ENCODE measurements at places on chromosomes 1 and 21. TPM values are rescaled to one million over a fixed set of nuclear protein-coding genes. Genes with fewer than 3 reads are reported as not detected.

DNA sequence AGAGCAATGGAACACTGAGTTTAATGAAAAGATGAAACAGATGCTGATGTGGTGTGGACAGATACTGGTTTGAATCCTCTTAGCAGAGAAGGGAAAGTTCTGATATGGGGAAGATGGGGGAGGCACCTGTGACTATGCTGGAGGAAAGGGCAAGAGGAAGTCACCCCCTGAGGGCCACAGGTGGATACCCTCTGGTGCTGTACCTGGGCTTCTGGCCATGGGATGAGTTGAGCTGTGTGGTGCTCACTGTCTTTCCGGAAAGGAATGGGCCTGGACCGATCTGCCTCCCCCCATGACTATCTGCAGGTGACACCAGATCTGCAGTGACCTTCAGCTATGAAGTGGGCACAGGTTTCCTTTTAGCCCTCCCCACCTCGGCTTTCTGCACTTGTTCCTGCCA lies 52.4 kb downstream of the IER5 start:
- no peak for DNase-seq

Gene CRNN
- total RNA-seq, result not detected

DNA sequence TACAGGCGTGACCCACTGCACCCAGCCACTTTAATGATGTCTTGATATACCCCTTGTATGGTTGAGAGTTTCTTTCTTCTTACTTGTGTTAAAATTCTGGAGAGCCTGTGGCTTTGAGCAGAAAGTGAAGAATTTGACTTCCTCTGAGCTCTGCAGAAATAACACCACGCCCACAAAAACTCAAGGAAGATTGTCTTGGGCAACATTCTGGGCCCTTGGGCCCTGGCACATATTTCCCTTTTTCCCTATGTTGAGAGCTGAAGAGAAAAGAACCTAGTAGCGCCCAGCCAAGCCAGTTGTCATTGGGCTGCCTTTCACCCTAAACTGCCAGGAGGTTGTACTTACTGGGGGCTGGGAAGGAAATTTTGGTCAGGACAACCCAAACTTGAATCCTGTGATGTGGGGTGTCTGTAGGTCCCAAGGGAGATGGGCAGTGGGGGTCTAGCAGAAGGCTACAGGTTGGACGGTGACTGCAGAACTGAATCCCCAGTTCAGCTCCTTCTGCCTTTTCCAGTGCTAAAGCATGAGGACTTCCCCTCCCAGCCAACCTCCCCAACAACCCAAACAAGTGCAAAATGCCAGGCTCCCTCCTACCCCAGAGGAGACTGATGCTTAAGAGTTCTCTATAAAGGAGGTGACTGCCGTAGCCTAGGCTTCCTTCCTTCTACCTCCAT lies 11.7 kb upstream of the SNAPIN start:
- no peak for DNase-seq

Gene C1orf198
- total RNA-seq, result 13.7 TPM

Gene SYPL2
- total RNA-seq, result not detected

Gene INSRR
- total RNA-seq, result 0.68 TPM

DNA sequence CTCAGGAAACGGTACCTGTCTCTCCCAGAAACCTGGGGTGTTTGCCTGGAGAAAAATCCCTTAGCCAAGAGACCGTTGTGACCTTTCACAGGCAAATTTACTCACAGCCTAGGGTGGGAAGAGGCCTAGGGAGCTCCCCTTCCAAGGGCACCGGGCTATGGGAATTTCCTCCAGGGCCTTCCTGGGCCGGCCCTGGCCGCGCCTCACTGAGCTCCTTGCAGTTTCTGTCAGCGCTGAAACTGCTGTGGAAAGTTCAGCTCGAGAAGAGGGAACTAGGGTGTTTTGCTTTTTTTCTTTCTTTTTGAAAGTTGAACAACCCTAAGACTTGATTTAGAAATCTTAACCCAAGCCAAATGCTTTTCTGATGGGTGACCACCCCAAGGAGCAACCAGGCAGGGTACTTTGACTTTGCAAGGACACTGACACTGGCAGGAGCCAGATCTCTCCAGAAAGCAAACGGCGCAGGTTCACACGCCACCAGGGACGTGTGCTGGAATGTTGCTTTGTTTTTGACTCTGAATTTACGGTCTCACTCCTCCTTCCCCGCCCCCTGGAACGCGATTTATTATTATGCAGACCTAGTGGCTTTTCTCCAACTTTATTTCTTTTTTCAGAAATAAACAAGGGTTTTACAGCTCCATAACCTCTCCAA lies 229.6 kb upstream of the JUN start:
- DNase-seq, result no peak

Gene ASTN1
- total RNA-seq, result not detected

- DNase-seq, result no peak
These were observed 60.6 kb downstream of the NFIA start for GRCh38 chr1:61142726-61143500.

DNA sequence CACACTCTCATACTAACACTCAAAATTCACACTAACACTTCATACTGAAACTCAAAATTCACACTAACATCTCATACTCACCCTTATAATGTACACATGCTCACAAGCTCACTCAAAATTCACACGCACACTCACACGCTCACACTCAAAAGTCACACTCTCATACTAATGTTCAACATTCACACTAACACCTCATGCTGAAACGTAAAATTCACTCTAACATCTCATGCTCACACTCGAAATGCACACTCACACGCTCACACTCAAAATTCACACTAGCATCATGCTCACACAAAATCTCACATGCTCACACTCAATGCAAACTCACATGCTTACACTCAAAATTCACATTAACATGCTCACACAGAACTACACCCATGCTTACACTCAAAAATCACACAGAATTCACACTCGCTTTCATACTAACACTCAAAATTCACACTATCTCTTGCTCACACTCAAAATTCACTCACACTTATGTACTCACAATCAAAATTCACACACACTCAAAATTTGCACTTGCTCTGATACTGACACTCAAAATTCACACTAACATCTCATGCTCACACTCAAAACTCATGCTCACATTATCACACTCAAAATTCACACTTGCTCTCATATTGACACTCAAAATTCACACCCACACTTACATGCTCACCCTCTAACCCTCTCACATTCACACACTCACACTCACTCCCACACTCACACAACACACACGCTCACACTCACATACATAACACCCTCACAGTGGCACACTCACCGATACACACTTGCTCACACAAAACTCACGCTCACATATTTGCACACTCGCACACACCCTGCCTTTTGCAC lies 264.4 kb upstream of the VAMP3 start:
- no peak for DNase-seq

- no peak for DNase-seq
These were observed 13.1 kb downstream of the PDIK1L start for GRCh38 chr1:26124418-26125331.

DNA sequence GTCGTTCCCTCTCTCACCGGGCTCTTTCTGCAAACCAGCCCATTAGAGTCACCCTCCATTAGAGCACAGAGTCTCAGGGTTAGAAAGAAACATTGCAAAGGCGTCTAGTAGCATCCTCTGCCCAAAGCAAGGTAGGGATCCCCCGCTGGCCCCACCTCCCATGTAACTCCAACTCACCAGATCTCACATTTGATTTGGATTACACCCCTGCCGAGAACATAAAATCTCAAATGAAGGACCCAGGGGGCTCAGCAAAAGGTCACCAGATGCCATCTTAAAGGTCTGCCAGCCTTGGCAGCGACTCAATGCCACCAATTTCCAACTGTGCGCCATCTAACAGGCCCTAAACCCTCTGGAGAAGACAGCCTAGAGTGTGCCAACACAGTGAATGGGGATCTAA lies 14.1 kb downstream of the C1orf87 start:
- DNase-seq, result peak; percentile 27

- no peak for DNase-seq
These were observed 9.1 kb downstream of the MACF1 start for GRCh38 chr1:39213511-39214002.

- DNase-seq, result no peak
These were observed 5.3 kb downstream of the DSCAM start for GRCh38 chr21:40841524-40842196.

- DNase-seq, result no peak
These were observed 21.9 kb downstream of the PIK3R3 start for GRCh38 chr1:46110521-46110920.

- DNase-seq, result no peak
These were observed 4.4 kb upstream of the HMGN1 start for GRCh38 chr21:39353295-39353694.

DNA sequence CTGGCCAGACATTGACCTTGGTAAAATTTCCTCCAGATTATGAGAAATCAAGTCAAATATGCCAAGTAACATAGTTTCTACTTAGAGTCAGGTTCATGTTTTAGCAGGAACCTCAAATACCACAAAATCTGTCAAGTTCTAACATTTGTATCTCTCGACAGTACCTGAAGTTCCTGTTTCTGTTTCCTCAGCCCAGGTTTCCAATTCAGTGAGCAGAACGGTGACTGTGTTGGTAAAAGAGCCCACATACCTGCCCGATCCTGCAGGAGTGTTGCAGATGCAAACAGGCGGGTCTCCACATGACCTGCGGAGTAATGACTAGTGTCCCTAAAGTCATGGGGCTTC lies 57.9 kb upstream of the LGALS8 start:
- peak; percentile 63 for DNase-seq

DNA sequence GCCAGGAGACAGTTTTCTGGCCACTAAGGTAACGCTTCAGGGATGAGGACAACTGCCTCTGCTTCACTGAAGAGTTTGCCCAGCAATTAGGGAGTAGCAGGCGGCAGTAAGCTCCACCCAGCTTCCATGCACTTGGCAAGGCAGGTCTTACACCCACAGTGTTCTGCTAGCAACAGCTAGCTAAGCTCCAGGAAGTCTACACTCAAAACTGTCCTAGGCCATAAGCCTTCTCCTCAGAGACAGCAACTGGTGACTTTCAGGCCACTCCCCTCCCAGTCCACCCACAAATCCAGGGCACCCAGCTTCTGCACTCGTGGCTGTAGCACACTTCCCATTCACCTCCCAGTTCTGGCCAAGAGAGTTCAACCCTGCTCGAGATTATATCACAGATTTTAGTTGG lies 47.3 kb downstream of the KMO start:
- no peak for DNase-seq

Gene ICOSLG
- 8.3 TPM for total RNA-seq

Gene TENT5C
- total RNA-seq, result 3.5 TPM

DNA sequence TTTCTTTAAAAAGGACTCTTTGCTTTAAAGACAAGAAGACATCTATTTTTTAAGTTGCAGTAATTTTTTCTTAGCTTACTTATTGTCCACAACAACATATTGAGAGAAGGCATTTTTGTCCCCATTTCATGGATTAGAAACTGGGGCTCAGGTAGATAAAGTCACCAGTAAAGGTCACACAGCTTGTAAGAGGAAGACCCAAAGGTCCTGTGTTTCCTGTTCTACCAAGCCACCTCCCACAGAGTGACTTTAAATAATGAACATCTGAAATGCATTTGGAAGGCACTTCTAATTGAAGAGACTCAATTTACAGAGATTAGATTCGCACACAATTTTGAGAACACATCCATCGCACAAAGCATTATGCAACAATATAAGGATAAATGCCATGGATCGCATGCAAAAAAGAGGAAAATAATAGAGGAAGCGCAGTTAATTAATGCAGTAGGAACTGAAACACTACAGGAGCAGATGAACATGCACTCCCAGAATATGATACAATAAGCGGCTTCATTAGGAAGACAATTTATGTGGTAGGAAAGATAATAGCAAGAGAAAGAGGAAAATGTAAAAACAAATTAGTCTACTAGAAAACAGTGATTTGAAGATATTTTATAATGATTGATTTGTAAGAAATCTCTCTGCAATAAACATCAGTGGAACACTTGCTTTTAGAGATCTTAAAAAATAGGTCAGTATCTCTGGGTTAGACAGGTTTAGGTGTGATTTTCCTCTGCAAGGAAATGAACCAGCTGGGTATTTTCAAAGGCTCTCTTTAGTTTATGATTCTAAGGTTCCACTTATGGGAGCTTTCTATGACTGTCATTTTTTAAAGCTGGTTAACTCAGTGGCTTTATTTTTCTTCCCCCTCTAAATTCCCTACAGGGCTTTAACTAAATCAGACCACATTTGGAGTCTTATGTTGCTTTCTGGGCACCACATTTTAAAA lies 27.1 kb upstream of the CD2 start:
- no peak for DNase-seq

- DNase-seq, result no peak
These were observed 100.1 kb upstream of the IGSF21 start for GRCh38 chr1:18007391-18008041.

Gene VASH2
- 0.84 TPM for total RNA-seq

DNA sequence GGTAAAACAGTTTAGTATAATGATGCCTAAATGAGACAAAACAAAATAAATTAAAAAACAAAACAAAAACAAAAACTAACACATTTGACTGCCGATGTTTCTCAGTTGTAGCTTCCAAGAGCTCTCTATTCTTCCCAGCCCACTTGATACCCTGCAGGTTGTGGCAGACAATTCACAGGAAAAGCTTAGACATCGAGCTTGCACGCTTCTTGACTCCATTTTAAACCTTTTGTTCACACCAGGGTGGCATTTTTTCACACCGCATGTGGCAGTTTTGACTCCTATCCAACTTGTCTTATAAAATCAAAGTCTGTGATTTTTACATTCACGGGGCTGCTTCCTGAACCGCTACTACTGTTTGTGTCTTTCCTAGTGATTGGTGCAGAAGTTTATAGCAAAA lies 575.9 kb downstream of the USP25 start:
- no peak for DNase-seq

DNA sequence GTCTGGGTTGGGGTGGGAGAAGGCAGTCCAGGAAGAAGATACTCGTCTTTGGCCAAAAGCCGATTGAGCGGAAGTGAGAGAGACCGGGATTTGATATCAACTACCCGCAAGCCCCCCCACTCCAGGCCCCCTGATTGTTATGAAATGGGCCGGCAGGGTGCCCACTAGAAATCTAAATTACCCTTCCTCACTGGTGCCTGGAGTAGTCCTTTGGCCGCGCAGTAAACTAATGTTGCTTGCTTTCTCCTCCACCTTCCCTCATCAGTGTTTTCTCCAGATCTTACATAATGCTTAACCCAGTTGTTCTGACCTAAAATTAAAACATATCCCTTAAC lies 119.2 kb upstream of the BARHL2 start:
- DNase-seq, result no peak

DNA sequence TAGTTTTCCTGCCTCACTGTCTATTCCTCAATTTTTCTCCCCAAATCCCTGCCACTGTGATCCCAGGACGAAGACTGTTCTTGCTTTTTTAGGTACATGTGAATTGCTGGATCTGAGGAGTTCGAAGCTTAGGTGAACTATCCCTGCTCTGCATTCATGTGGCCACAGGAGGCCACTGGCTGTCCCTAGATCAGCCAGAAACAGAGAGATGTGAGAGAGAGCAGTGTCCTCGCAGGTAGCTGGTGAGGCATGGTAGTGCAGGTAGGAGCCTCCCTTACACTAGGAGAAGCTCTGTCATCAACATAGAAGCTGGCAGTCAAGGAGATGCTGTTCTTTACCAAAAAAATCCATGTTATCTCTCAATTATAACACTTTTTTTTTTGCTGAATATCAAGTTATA lies 71.5 kb downstream of the USP24 start:
- no peak for DNase-seq

DNA sequence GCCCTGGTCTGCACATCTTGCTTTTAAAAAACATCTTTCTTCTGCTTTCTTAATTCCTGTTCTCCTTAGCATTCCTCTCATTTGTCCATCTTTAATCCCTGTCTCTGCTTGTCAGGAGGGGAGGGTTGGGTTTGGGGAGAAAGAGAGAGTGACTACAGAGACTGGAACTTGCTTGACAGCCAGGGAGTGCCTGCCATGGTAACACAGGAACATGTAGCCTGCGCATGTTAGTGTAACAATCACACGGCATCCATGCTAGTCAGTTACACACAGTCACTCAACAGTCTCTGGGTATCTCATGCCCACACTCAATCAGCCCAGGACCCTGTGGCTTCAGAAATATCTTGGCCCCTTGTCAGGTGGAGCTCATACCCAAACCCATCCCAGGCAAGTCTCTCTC lies 818 bp upstream of the TFAP2E start:
- no peak for DNase-seq
